Mesendoderm (in vitro differentiated cells): ENCODE measurements at places on chromosomes 1 and 21.

- no peaks in the 10 kb centered on the region for H3K36me3 ChIP-seq
- no peak for DNase-seq
- H3K4me3 ChIP-seq: no peak overlapping the region
- H3K27me3 ChIP-seq: no peaks in the 10 kb centered on the region
Measured at GRCh38 chr1:40645118-40645680, 20.3 kb downstream of the RIMS3 start.

GRCh38 chr1:101137144-101138126 lies 99.4 kb upstream of the S1PR1 start:
- no peaks in the 10 kb centered on the region for H3K4me1 ChIP-seq
- H3K27ac ChIP-seq: no peak overlapping the region
- H3K27me3 ChIP-seq: no peaks in the 10 kb centered on the region

DNA sequence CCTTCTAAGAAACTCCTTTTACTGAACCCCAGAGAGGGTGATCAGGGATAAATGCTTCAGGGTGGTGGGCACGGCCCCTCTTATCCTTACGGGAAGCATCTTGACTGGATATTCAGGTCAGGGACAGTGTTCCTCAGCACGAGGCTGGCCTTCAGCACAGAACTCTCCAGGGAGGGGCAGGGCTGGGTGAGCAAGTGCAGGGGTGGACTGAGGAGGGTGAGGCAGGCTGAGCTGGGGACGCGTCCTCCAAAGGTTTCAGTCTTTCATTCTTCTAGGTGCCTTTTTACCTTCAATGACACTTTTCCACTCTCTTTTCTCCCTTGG lies 52.3 kb downstream of the RASSF5 start:
- H3K4me3 ChIP-seq: no peak overlapping the region
- peaks cover 2% of the 10 kb centered on the region for H3K27me3 ChIP-seq
- no peak overlapping the region for H3K27ac ChIP-seq
- no peaks in the 10 kb centered on the region for H3K36me3 ChIP-seq

GRCh38 chr1:24390924-24391782 lies 22.4 kb downstream of the STPG1 start:
- peak; percentile 79 for DNase-seq
- H3K4me3 ChIP-seq: no peak overlapping the region
- no peaks in the 10 kb centered on the region for H3K36me3 ChIP-seq
- no peaks in the 10 kb centered on the region for H3K4me1 ChIP-seq
- H3K27ac ChIP-seq: no peak overlapping the region
- no peaks in the 10 kb centered on the region for H3K27me3 ChIP-seq

- H3K27ac ChIP-seq: no peak overlapping the region
- H3K4me1 ChIP-seq: no peaks in the 10 kb centered on the region
- H3K36me3 ChIP-seq: no peaks in the 10 kb centered on the region
- H3K4me3 ChIP-seq: no peak overlapping the region
Measured at GRCh38 chr1:220222939-220223338, 49.3 kb downstream of the RAB3GAP2 start.

GRCh38 chr1:17750333-17750732 lies 4.8 kb upstream of the ACTL8 start:
- no peaks in the 10 kb centered on the region for H3K36me3 ChIP-seq
- no peak overlapping the region for H3K27ac ChIP-seq
- H3K27me3 ChIP-seq: no peaks in the 10 kb centered on the region

GRCh38 chr1:207910591-207911354 lies at the start of gene CD34:
TSS of gene CD34 (minus strand) at chr1:207911125. CDS start at chr1:207911080, 45 bp downstream.
- H3K27ac ChIP-seq: no peak within 1 kb of the TSS
- DNase-seq: peak; percentile 65
- H3K4me1 ChIP-seq: no peaks in the 10 kb centered on the region
- no peaks in the 10 kb centered on the region for H3K36me3 ChIP-seq
- peaks cover 25% of the 10 kb centered on the region for H3K27me3 ChIP-seq
- no peak within 1 kb of the TSS for H3K4me3 ChIP-seq

GRCh38 chr1:234582681-234583301 lies 27.2 kb downstream of the IRF2BP2 start:
- no peak overlapping the region for H3K4me3 ChIP-seq
- H3K27ac ChIP-seq: no peak overlapping the region
- DNase-seq: no peak
- H3K36me3 ChIP-seq: no peaks in the 10 kb centered on the region

DNA sequence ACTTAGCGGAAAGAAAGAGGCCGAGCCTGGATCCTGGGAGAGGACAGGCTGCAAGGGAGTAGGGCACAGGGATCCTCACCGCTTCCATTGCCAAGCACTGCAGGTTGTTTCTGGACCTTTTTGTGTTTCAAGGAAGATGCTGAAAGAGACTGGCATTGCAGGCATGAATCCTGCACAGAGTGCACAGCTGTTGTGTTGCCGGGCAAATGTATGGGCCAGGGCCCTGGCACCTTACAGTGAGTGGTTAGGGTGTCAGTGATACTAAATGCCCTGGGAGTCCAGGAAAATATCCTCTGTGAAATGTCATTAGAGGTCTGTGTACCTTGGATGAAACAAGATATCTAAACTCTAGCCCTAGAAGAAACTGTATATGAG lies 145.5 kb upstream of the FGGY start:
- DNase-seq: no peak
- H3K4me1 ChIP-seq: no peaks in the 10 kb centered on the region
- no peak overlapping the region for H3K4me3 ChIP-seq
- H3K27ac ChIP-seq: no peak overlapping the region
